Astrocyte (in vitro differentiated cells and primary cell): ENCODE measurements at places on chromosomes 5 and 9. TPM values are rescaled to one million over a fixed set of nuclear protein-coding genes. Genes with fewer than 3 reads are reported as not detected.
A peak's percentile ranks its signal among the peaks of the same experiment; 100 is the strongest.

The SPATA31C1 gene
- total RNA-seq, result not detected in 2 replicates

The GADD45G gene
- total RNA-seq, result 3.5 and 5.2 TPM in 2 replicates

The EEIG1 gene
- 26.0 and 26.4 TPM in 2 replicates for total RNA-seq

The PCDHAC2 gene
- 6.9 and 7.7 TPM in 2 replicates for total RNA-seq

The ACTBL2 gene
- 11.6 and 11.8 TPM in 2 replicates for total RNA-seq

The SLC25A2 gene
- 0.19 and 0.25 TPM in 2 replicates for total RNA-seq

The PRELID2 gene
- total RNA-seq, result 9.2 and 9.9 TPM in 2 replicates

The CORO2A gene
- 11.1 TPM in 2 replicates for total RNA-seq

The LCNL1 gene
- total RNA-seq, result 0.22 and 0.45 TPM in 2 replicates

The OMD gene
- not detected in 2 replicates for total RNA-seq

The PDLIM4 gene
- total RNA-seq, result 56.6 and 72.4 TPM in 2 replicates

DNA sequence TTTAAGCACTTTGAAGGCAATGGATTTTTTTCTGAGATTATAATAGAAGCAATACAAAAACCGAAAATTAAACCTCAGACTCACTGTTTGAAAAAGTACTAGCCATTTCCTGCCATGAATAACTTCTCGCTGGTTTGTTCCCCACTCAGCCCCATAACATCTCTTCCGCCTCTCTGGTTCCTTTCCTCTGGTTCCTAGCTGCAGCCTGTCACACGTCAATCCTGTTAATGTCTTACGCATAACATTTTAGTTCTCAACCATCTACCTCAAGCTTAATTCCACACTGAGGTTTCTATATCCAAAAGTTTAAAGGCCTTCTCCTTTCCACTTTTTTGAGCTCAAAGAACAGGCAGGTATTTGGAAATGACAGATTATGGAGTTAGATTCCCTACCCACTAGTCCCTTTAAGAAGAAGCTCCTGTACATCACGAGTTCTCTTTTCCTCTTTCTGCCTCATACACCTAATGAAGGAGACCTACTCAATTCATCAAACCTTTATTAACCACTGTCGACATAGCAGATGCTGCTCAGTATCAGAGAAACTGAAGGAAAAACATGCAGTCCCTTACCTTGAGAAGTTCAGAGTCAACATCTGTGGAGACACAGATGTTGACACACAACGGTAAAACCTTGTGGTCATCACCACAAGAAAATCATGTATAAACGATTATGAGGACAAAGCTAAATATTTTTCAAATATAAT, 243.0 kb upstream of the PTGER4 start:
- no peak for DNase-seq

DNA sequence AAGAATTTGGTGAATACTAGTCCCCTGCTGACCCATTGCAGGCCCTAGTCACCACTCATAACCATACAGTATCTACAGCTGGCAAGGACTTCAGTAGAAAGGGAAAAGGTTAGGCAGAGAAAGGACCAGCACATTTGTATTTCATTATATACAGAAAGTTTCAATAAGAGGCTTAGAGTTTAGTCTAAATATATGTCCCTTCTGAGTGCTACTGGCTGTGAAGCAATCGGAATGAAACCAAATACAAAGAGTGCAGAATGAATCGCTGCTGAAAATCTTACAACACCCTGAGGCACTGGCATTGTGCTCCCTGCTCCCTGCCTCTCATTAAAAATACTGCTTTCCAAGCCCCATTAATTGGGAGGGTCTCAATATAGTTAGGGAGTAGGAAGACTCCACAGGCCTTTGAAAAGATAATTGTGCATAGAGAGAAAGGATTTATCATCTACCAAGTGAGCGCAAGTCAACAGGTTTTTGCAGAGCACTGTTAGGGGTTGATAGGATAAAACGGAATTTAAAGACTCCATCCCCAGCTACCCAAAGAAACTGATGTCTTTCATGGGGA, 110.8 kb downstream of the SLC1A3 start:
- DNase-seq, result no peak

GRCh38 chr9:17116400-17116837, 18.4 kb upstream of the CNTLN start:
- DNase-seq, result peak; percentile 22

GRCh38 chr9:126374366-126374781, 47.7 kb downstream of the MVB12B start:
- DNase-seq, result no peak

DNA sequence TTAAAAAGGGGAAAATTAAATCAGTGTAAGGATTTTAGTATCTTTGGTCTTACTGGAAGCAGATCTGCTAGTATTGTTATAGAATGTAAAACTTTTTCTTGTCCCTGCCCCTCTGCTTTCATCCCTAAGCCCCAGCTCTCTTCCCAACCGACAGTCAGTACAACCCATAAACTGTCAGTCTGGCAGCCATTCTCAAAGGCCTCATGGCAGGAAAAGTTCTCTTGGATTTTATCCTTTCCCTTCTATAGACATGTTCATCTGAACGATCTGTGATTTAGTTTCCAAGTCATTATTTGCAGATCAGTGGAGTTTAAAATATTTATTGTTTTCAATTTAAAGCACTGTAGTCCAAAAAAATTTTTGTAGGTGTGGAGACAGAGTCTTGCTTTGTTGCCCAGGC, 39.2 kb downstream of the ARRDC3 start:
- no peak for DNase-seq

- DNase-seq, result no peak
Measured at GRCh38 chr9:16157216-16157615, 604.4 kb downstream of the CCDC171 start.

DNA sequence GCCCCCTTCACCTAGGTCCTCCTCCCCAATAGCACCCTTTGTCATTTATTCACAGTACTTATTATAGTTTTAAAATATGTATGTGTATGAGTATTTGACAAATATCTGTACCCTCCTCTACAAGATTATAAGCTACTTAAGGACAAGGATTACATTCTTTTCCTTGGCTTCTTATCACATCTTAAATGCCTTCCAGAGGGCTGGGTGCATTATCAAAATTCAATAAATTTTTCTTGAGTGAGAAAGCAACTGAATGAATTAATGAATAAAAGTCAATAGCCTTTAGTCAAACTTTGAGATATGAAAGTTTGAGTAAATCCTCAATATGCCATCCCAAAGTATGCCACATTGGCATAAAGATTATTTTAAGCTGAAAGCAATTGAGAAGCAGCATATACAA, 621.7 kb downstream of the DNAH5 start:
- peak; percentile 14 for DNase-seq

- no peak for DNase-seq
Measured at GRCh38 chr5:173232499-173233346, 2.3 kb downstream of the NKX2-5 start.

- no peak for DNase-seq
Measured at GRCh38 chr5:136276087-136276486, 83.1 kb upstream of the SMIM32 start.

- no peak for DNase-seq
Measured at GRCh38 chr5:3564116-3564515, 31.5 kb upstream of the IRX1 start.

- DNase-seq, result no peak
Measured at GRCh38 chr5:23136958-23137357, 283.8 kb upstream of the CDH12 start.

- DNase-seq, result peak; percentile 38
Measured at GRCh38 chr5:55638455-55638854, 73.7 kb downstream of the SLC38A9 start.

GRCh38 chr5:174399411-174399810, 325.0 kb upstream of the MSX2 start:
- DNase-seq, result no peak

GRCh38 chr5:117690612-117691011, 1116.0 kb upstream of the SEMA6A start:
- no peak for DNase-seq

GRCh38 chr9:133681658-133682306, 45.6 kb downstream of the DBH start:
- no peak for DNase-seq

- no peak for DNase-seq
Measured at GRCh38 chr5:64462391-64462790, 43.4 kb upstream of the RGS7BP start.

DNA sequence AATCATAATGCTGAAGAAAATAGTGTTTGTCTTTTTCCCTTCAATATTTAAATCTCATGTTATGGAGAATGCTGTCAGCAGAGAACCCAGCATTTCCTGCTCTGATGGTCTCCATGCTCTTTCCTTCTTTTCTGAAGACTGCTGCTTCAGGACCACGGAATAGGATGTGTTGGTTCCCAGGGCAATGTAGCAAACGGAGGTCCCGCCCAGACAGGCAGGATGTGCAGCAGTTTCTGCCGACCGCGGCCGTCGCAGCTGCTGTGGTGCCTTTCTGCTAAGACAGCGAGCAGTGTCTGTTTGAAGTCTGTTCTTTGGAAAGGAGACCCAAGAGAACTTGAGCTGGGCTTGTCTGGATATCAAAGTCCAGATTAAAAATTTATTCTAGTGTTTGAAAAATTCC, 654.3 kb downstream of the CCDC171 start:
- DNase-seq, result peak; percentile 49

GRCh38 chr5:35160486-35161116, 69.7 kb downstream of the PRLR start:
- DNase-seq, result no peak

- DNase-seq, result no peak
Measured at GRCh38 chr5:83151821-83152220, 74.5 kb downstream of the XRCC4 start.

- peak; percentile 92 for DNase-seq
Measured at GRCh38 chr5:74040065-74040551, 414.1 kb downstream of the ARHGEF28 start.

GRCh38 chr5:148768806-148769415, 57.5 kb upstream of the ADRB2 start:
- no peak for DNase-seq

- DNase-seq, result no peak
Measured at GRCh38 chr9:122332083-122332482, 38.7 kb upstream of the PTGS1 start.

DNA sequence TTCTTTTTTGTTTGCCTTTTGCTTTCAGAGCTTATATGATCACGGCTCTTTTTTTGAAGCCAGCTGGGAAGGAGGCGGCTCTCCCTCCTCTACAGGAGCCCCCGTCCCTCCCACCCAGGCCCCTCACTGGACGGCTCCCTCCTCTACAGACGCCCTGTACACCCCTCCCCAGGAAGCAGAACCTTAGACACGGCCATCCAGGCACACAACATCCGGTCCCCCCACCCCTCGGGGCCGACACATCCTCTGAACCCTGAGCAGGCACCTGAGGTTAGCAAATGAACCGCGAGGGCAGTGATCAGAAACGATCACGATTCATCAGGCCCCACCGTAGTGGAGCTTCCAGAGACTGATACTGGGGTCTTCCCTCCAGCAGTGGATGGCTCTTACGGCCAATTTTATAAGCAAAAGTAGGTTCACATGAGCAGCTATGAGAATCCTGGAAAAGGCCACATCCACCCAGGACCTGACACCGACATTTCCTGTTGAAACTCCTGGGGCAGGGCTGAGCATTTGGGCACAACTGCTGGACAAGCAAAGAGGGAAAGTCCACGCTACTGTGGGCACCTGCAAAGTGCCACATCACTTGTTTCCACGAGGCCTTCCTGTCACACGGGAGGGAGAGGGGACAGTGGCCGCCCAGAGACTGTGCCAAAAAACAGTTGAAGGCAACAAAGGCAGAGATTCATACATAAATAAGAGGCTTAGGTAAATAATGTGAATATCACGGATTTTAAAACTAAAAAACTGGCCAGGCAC, 78.9 kb downstream of the SEMA4D start:
- no peak for DNase-seq

DNA sequence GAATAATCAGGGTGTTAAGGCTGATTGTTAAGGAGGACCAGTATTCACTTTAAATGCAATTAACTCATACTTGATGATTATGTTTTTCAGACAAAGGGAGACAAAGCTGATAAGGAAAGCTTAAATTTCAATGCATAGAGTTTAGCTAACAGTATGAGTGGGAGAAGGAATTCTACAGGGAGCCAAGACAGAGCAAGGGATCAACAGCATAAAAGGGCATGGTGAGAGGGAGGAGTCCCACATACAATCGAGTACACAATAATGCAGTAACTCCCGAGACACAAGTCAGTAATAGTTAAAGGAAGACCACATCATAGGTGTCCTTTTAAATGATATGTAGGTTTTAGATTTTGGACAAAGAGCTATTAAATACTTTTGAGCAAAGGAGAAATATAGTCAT, 191.7 kb upstream of the PTPRD start:
- no peak for DNase-seq

DNA sequence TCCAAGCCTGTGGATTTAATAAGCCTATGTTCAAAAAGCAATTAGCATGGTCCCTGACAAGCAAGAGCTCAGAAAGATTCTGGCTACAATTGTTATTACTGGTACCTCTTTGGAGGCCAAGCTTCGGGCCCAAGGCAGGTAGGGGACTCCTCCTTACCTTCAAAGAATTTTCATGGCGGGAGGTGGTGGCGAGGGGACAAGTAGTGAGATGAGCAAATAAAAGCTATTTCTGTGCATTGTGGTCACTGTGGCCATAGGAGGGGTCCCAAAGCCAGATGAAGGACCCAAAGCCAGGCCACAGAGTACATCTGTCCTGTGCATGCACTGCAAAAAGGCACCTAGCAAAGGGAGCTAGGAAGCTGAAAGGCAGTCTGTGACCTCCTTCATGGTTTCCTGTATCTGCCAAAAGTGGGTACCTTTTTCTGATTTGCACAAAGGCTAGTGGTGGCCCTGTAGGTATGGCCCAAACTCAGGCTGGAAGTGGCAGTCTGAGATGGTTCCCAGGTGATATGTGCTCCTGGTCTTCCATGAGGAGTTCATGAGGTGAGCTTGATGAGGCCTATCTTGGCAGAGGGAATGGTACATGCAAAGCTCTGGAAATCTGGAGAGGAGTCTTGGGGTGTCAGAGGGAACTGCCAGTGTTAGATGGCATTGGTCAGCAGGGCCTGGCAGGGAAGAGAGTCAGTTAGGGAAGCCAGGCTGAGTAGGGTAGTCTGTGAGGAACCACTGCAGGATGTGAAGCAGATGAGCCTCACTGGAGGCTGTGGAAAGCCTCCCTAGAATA, 3.3 kb upstream of the CXXC5 start:
- no peak for DNase-seq

GRCh38 chr5:75235711-75236110, 967 bp downstream of the ANKRD31 start:
- DNase-seq, result no peak

DNA sequence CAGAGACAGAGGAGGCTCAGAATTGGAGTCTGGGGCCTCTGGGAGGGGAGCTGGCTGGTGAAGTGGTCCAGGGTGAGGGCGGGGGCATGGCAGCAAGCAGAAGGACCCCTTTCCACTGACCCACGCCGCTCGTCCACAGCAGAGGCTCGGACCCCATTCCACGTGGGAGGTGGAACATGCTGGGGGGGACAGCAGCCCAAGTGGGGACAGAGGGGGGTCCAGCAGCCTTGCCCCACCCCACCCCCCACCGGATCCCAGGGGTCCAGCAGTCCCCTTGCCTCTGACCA, 25.4 kb upstream of the NKD2 start:
- DNase-seq, result no peak

- DNase-seq, result no peak
Measured at GRCh38 chr9:135304886-135305285, 174.7 kb upstream of the PPP1R26 start.
